ENCODE measurements at places on chromosomes 2 and 18.

- DNase-seq, result no peak
Observed at GRCh38 chr2:217588266-217588665, 414.5 kb downstream of the TNS1 start.

- DNase-seq, result no peak
Observed at GRCh38 chr2:234243871-234244565, 193.5 kb downstream of the SPP2 start.

- no peak for DNase-seq
Observed at GRCh38 chr2:220528180-220528675, 900.8 kb downstream of the SLC4A3 start.

- DNase-seq, result peak; percentile 49
Observed at GRCh38 chr2:233912691-233913423, 4.3 kb upstream of the TRPM8 start.

- DNase-seq, result no peak
Observed at GRCh38 chr2:46601328-46601963, 122.1 kb downstream of the TMEM247 start.

DNA sequence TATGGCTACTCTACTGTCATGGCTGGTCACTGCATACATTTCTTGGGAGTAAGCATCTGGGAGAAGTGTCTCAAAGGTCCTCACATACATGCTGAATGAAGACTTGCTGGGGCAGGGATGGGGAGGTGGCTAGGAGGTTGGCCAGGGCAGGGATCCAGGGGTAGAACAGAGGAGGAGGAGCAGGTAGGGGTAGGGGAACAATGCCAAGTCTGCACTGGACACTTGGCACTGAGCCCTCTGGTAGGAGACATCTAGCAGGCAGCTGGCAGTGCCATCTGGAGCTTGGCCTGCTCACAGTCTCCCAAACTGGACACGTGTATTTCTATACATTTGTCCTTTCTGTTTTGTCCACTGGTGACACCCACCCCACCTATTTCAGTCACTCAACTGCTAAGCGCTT lies 62.7 kb upstream of the REV1 start:
- no peak for DNase-seq

DNA sequence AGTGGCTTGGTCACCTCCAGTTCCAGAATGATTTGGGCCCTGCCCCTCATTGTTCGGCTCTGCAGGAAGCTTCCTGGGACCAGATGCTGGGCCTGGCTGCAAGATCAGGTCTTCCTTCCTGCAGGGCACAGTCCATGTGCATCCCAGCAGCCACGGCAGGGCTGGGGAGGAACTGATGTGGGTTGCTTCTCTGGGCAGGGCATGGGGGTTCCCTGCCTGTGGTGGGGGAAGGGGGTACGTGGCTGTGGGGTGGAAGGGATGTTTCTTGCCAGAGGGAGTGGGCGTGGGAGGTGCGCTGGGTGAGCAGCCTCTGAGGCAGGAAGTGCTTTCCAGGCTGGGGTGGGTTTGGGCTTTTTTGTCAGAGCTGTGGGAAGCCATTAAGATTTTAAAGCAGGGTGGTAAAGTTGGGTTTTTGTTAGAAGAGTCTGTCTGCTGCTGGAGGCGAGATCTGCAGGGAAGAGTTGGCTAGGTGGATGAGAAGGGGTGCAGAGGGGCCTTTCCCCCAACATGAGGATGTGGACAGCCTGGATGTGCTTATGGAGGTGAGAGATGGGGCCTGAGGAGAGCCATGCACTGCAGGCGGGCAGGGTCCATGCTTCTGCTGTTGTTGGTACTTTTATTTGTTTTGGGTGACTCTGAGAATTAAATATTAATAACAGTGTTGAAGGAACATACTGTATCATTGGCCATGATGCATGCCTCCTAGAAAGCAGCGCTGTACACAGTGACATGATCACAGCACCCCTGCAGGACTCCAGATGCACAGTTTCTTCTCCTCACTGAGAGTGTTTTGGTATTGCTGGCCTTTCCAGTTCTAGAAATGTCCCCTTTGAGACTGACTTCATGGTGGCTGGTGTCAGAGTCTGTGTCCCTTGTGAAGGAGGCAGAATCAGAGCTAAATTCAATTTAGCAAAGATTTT lies 45.3 kb downstream of the DGKD start:
- no peak for DNase-seq

GRCh38 chr2:75506101-75506697 lies 54.5 kb downstream of the EVA1A start:
- DNase-seq, result no peak

GRCh38 chr2:175126661-175127060 lies 41.3 kb downstream of the ATF2 start:
- no peak for DNase-seq

DNA sequence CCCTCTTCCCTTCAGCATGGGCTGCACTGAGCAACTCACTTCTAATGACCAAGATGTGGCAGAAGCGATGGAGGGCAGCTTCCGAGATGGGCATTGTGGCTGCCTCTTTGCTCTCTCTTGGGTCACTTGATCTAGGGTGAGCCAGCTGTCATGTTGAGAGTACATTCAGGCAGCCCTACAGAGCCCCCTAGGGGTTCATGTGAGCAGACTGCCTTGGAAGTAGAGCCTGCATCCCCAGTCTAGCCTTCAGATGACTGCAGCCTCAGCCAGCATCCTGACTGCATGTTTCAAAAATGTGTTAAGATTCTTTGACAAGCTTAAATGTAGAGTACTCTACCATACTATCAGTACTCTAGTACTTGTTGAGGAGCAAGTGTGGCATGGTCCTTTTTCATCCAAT lies 143.9 kb downstream of the NCK2 start:
- DNase-seq, result no peak

DNA sequence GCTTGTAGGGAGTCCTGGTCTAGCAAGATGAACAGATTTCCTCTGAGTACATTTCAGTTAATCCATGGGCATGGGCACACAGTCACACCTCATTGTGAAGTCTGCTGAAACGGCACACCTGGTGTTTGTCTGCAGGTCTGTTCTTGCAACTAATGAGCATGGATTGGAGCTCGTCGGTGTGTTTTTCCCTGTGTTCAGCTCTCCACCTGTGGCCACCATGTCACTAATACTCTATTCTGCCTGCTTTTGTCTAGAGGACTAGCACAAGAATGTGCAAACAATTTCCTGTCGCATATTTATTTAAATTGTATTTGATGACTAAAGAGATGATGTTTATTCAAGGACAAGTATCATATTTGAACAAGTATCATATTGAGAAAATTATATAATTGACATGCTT lies 24.5 kb upstream of the PPP4R1 start:
- no peak for DNase-seq

GRCh38 chr2:46460241-46460921 lies 19.0 kb upstream of the TMEM247 start:
- DNase-seq, result peak; percentile 95

DNA sequence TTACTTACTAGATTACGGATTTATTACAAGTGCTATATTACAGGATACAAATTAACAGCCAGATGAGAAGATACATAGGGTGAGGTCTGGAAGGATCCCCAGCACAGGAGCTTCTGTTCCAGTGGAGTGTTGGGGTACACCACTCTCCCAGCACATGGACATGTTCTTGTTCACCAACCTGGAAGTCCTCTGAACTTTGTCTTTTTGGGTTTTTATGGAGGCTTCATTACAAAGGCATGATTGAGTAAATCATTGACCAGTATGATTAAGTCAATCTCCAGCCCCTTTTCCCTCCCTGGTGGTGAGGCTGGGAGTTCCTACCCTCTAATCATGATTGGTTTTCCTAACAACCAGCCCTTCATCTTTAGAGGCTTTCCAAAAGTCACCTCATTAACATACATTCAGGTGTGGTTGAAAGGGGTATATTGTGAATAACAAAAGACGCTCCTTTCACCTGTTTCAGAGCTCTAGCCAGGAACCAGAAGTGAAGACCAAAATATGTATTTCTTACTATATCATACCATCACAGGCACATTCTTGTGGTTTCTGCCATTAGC lies 38.3 kb downstream of the APLF start:
- DNase-seq, result no peak
